ENCODE measurements at places on chromosomes 6 and 20. TPM values are rescaled to one million over a fixed set of nuclear protein-coding genes. Genes with fewer than 3 reads are reported as not detected.

GRCh38 chr6:36904114-36904513 is 18.4 kb downstream of the C6orf89 start:
- DNase-seq: no peak

DNA sequence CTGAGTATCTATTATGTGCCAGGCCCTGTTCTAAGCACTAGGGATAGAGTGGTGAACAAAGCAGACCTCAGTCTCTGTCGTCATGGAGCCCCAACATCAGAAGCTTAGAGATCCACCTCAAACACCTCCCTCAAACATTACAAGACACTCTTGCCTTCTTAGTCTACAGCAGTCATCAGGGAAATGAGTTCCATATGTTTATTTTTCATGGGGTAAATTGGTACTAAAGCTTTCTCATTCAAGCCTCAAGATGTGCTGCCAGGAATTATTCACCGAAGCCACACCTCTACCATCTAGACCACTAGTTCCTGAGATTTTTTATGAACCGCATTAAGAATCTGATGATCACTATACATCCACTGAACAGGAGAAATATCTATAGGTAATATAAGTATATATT is 59.0 kb upstream of the TFB1M start:
- no peak for DNase-seq

- DNase-seq: no peak
Observed at GRCh38 chr6:131103901-131104300, 31.4 kb upstream of the AKAP7 start.

DNA sequence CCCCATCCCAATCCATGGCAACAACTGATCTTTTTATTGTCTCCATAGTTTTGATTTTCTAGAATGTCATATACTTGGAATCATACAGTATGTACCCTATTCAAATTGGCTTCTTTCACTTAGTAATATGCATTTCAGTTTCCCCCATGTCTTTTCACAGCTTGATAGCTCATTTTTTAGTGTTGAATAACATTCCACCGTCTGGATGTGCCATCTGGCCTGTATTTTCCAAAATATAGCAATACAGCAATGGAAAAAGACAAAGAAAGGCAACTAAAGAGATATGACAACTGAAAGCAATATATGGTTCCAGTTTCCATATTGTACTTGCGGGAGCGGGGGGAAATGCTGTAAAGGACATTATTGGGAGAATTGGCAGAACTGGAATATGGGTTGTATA is 166.4 kb upstream of the NT5E start:
- no peak for DNase-seq

DNA sequence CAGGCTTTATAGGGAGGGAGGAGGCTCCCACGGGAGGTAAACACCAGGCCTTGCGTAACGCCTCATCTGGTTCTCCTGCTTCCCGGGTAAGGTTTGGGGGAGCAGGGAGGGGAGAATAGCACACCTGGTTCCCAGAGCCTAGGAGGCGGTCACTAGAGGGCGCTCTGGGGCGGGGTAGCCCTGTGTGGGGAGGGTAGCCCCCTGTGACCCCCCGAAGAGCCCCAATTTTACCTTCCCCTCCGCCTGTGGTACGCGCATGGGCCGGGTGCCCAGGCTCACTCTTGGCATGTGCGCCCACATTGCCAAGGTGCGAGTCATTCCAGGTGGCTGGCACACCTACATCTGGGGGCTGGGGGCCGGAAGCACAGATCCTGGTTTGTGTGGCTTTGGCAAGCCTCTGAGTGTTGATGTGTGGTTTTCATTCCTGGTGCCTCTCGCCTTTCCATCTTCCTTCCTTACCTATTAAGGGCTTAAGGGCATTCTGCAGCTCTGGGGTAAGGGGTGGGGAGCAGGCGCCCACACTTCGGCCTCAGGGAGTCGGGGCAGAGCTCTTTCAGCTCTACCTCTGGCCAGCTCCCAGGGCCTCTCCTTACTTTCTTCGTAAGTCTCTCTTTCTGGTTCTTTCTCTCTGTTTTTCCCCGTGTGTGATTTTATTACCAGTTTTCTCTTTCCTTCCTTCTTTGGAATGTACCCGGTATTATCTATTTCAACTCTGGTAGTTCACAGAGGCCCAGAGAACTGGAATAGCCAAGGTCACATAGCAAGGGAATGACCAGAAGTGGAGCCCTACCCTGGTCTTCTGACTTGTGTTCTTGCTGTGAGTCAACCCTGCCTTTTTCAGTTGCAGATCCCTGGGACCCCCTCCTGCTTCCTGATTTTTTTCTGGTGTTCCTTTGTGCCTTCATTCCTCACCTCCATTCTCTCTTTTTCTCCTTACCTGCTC is 492 bp upstream of the RNF39 start:
- DNase-seq: peak; percentile 82

- DNase-seq: no peak
Observed at GRCh38 chr6:158907931-158908330, 88.8 kb upstream of the EZR start.

DNA sequence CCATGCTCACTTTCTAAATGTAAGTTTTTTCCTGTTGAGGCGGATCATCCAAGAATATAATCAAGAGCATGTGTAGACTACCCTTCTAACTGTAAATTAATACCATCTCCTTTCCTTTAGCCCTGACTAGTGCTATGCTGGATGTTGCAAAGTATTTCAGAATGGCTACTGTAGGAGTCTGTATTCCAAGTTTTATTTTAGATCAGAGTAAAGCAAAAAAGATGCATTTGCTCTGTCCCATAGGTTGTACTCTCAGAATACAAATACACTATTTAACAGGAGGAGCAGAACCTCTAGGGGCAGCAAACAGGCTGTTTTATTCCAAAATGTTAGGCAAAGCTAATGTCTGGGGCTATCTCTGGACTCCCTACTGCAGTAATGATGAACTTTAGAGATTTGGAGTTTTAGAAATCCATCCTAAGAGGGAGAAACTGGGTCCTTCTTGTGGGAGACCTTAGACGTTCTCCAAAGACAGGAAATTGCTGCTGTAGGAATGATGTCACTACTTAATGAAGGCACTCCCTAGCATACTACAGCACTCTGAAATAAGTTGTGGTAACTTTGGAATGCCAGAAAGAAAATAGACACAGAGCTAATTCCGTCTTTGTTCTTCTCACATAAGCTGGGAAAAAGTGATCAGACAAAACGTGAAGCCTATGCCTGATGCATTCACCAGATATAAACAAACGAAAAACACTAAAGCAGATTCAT is 392.4 kb upstream of the HS3ST5 start:
- DNase-seq: no peak

DNA sequence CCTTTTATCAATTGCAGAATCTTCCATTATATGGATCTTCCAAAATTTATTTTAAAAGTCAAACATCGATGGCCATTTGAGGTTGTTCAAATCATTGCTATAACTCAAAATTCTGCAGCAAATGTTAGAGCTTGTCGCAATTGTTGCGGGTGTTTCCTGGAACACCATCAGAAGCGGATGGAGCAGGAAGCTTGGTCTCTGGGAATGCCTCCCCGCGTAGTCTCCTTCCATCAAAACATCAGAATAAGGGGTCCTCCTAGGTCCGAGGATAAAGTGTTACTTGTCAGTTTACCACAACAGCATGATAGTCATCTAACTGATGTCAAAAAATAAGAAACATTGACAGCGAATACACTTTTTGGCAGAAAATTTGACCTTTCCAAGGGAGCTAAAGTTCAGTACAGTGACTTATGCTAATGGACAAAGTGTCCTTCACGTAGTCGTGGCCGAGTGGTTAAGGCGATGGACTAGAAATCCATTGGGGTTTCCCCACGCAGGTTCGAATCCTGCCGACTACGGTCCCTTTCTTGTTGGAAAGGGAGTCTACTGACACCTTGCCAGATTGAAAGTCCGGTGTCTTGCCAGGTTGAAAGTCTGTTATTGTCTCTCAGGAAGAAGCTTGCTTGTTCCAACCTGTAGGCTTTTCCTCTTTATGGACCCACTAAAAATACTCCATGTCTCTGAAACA is 59.0 kb upstream of the ZNF184 start:
- no peak for DNase-seq

DNA sequence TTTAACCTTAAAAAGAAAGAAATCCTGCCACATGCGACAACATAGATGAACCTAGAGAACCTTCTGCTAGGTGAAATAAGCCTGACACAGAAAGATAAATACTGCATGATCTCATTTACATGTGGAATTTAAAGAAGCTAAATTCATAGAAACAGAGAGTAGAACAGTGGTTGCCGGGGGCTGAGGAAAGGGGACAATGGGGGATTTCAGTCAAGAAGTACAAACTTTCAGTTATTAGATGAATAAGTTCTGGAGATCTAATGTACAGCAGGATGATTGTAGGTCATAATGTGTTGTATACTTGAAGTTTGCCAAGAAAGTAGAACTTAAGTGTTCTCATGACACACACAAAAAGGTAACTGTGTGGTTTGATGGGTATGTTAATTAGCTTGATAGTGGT is 204.3 kb upstream of the PRSS16 start:
- no peak for DNase-seq

- DNase-seq: no peak
Observed at GRCh38 chr20:11266571-11266970, 592.8 kb upstream of the JAG1 start.

- no peak for DNase-seq
Observed at GRCh38 chr6:37207903-37208456, 38.0 kb downstream of the PIM1 start.

DNA sequence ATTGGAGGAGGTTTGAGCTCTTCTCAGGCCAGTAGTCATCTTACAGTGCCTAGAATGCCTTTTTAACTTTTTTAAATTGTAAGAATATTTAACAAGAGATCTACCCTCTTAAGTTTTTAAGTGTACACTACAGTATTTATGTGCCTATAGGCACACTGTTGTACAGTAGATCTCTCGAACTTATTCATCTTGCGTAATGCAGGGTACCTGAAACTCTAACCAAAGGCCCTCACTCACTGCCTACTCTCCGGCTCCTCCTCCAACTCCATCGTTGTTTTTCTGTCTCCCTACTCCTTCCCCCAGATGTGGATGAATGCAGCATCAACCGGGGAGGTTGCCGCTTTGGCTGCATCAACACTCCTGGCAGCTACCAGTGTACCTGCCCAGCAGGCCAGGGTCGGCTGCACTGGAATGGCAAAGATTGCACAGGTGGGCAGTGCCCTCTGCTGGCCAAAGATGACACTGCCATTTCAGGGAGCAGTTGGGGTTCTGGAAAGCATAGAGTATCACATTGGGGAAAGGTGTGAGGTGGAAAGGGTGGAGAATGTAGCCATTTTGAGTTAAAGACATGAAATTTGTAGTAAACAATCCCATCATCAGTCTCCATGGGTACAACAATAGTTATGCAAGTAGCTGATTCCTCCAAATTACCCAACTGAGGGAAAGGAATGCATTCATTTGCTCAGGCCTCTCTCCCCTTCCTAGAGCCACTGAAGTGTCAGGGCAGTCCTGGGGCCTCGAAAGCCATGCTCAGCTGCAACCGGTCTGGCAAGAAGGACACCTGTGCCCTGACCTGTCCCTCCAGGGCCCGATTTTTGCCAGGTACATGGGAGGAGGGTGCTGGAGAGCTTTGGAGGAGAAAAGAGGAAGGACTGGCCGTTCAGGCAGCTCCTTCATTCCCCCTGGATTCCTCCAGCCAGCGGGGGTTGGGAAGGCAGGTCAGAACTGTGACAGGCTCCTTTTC is 18.4 kb upstream of the ZNF76 start:
- peak; percentile 84 for DNase-seq

Gene LHFPL5
- not detected for total RNA-seq

Gene PTK6
- 6.2 TPM for total RNA-seq

Gene CCN6
- not detected for total RNA-seq

Gene SCRT2
- not detected for total RNA-seq

Gene LPA
- total RNA-seq: not detected
